Gastroesophageal sphincter (tissue), 4 donors: ENCODE measurements at places on chromosomes 16 and 17.

DNA sequence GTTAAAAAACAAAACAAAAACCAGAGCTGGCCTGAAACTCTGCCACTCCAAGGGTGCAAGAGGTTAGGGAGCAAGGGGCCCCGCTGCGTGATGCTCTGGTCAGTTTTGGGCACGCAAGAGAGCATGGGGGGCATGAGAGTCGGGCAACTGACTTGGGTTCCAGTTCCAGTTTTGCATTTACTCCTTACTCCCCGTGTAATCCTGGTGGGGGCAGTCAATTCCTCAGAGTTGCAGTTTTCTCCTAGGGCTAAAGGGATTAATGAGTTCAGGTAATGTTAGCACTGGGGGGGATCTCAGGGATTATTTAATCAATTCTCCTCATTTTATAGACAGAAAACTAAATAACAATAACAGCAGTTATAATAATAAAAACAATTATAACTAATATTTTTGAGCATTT lies 72.9 kb upstream of the PMFBP1 start:
- H3K36me3 ChIP-seq = no peaks in the 10 kb centered on the region
- H3K27ac ChIP-seq = no peak overlapping the region
- no peaks in the 10 kb centered on the region for H3K27me3 ChIP-seq
- ATAC-seq = no peak
- H3K4me1 ChIP-seq = no peaks in the 10 kb centered on the region

- H3K36me3 ChIP-seq = peaks cover 48% of the 10 kb centered on the region
- no peaks in the 10 kb centered on the region for H3K27me3 ChIP-seq
- H3K27ac ChIP-seq = no peak overlapping the region
- no peak for ATAC-seq
- no peaks in the 10 kb centered on the region for H3K4me1 ChIP-seq
- no peak overlapping the region for H3K4me3 ChIP-seq
Observed at GRCh38 chr17:32330147-32330546, 11.8 kb downstream of the C17orf75 start.

GRCh38 chr17:68326681-68327080 lies 35.4 kb downstream of the ARSG start:
- no peaks in the 10 kb centered on the region for H3K27me3 ChIP-seq
- no peak overlapping the region for H3K4me3 ChIP-seq
- no peak for ATAC-seq
- H3K4me1 ChIP-seq = no peaks in the 10 kb centered on the region
- no peak overlapping the region for H3K27ac ChIP-seq

GRCh38 chr16:50275428-50276325 lies 9.3 kb downstream of the ADCY7 start:
- no peaks in the 10 kb centered on the region for H3K4me1 ChIP-seq
- no peak for ATAC-seq
- H3K4me3 ChIP-seq = peak overlapping the region; percentile 34
- H3K27me3 ChIP-seq = no peaks in the 10 kb centered on the region
- no peaks in the 10 kb centered on the region for H3K36me3 ChIP-seq

DNA sequence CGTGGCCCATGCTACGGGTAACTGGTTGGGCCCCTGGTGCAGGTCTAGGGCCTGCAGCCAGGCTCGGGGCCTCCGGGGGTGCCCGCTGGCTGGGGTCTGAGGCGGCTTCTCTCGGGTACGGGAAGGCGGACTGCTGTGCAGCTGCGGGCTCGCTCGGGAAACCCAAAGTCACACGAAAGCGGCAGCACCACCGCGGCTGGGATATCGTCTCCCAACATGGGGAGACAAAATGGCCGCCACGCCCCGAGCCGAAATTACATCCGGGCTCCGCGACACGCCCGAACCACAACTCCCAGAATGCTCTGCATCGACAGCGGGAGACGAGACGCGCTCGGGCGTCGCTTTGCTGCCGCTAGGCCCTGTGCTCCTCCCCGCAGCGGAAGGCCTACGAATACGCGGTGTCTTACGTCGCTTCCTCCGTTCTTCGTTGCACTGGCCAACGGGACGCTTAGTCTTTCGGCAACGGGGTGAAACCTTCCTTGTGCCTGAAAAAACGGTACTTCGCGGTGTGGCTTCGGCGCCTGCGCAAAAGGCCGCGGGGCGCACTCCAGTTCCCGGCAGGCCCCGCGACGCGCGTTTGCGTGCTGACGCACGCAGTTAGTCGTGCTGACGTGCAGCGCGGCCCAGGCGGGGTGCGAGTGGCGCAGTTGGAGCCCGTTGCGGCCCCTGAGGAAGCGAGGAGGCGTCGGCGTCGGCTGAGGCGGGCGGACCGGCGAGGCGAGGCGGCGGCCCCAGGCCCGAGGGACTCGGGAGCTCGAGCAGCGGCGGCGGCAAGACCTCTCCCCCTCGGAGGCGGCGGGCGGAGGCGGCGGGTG lies at the start of gene SRRM2:
Gene SRRM2, plus strand, starts transcription at position 604 of the 815 bp plus-strand sequence. CDS start 3,727 bp downstream, outside the sequence.
- no peaks in the 10 kb centered on the region for H3K27me3 ChIP-seq
- H3K4me3 ChIP-seq = peak within 1 kb of the TSS; percentile 89
- ATAC-seq = peak; percentile 98
- no peaks in the 10 kb centered on the region for H3K4me1 ChIP-seq
- H3K27ac ChIP-seq = peak within 1 kb of the TSS; percentile 96

DNA sequence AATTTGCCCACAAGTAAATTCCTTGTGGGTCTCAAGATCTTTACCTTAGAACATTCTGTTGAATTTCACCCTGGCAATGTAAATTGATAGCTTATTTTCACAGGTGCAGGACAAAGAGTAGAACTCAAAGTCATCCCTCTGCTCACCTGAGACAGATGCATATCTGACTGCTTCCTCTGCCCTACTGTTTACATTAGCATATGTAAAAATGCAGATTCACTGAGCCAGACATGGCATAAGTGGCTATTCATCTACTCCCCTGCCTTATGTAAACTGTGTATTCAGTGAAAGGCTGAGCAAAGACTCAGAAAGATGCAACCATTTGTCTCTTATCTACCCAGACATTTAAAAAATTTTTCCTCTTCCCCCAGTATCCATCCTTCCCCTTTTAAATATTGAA lies 22.3 kb upstream of the MILR1 start:
- no peak overlapping the region for H3K27ac ChIP-seq
- H3K36me3 ChIP-seq = no peaks in the 10 kb centered on the region
- no peak for ATAC-seq
- H3K4me1 ChIP-seq = no peaks in the 10 kb centered on the region
- peaks cover 22% of the 10 kb centered on the region for H3K27me3 ChIP-seq

- no peaks in the 10 kb centered on the region for H3K27me3 ChIP-seq
- peak; percentile 41 for ATAC-seq
- peak overlapping the region; percentile 98 for H3K27ac ChIP-seq
- H3K36me3 ChIP-seq = peaks cover 6% of the 10 kb centered on the region
- peaks cover 58% of the 10 kb centered on the region for H3K4me1 ChIP-seq
Observed at GRCh38 chr17:42677921-42678781, 1.4 kb upstream of the PLEKHH3 start.

DNA sequence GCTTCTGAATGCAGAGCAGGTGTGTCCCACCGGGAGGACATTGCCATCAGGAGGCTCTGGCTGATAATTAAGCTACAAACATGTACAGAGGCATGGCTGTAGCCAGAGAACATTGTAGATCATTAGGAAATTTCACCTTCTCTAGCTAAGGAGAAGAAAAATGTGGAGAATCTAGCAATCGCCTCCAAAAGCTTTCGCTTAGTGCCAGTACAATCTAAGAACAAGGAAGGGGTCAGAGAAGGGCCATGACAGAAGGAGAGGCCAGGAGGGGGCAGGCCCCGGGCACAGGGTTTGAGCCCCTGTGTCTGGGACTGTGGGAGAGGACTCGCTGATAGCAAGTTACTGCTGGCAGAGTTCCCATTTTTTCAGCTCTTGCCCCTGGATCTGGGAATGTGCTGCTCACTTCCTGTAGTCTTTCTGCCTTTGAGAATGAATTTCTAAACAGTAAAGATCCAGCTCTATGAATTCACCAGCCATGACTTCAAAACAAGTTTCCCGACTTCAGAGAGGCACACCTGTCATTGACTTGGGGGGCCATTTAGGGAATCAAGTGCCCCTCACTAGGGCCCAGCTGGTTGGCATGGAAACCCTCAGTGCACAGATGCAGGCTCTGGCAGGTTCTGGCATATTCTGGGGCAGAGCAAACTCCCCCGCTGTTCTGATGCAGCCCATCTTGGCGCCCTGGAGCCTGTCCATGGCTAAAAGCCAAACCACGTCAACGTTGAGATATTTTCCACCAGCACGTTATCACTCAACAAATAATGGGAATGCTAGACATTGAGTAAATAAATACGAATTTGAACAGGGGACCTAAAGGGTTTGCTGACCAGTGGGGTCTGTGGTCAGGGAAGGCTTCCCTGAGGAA lies 59.5 kb upstream of the CACNG4 start:
- no peak for ATAC-seq
- peaks cover 4% of the 10 kb centered on the region for H3K27me3 ChIP-seq

GRCh38 chr16:17724242-17724898 lies 253.6 kb upstream of the XYLT1 start:
- peaks cover 20% of the 10 kb centered on the region for H3K4me1 ChIP-seq
- no peaks in the 10 kb centered on the region for H3K27me3 ChIP-seq
- ATAC-seq = no peak
- no peaks in the 10 kb centered on the region for H3K36me3 ChIP-seq
- H3K27ac ChIP-seq = peak overlapping the region; percentile 25

- no peak for ATAC-seq
- H3K27me3 ChIP-seq = peaks cover 61% of the 10 kb centered on the region
- no peaks in the 10 kb centered on the region for H3K36me3 ChIP-seq
- H3K4me3 ChIP-seq = no peak overlapping the region
Observed at GRCh38 chr16:804193-805048, 3.9 kb upstream of the GNG13 start.

- peak overlapping the region; percentile 94 for H3K27ac ChIP-seq
- H3K27me3 ChIP-seq = no peaks in the 10 kb centered on the region
- H3K4me3 ChIP-seq = peak overlapping the region; percentile 94
- H3K4me1 ChIP-seq = peaks cover 6% of the 10 kb centered on the region
- ATAC-seq = peak; percentile 51
- peaks cover under 1% of the 10 kb centered on the region for H3K36me3 ChIP-seq
Observed at GRCh38 chr16:22206842-22207714, 1.0 kb downstream of the EEF2K start.

GRCh38 chr16:67675579-67675935 lies 8.9 kb downstream of the C16orf86 start:
- ATAC-seq = no peak
- H3K4me1 ChIP-seq = no peaks in the 10 kb centered on the region
- H3K27ac ChIP-seq = no peak overlapping the region

GRCh38 chr17:13919818-13920217 lies 149.5 kb upstream of the COX10 start:
- H3K27me3 ChIP-seq = no peaks in the 10 kb centered on the region
- no peak overlapping the region for H3K27ac ChIP-seq
- no peak for ATAC-seq

DNA sequence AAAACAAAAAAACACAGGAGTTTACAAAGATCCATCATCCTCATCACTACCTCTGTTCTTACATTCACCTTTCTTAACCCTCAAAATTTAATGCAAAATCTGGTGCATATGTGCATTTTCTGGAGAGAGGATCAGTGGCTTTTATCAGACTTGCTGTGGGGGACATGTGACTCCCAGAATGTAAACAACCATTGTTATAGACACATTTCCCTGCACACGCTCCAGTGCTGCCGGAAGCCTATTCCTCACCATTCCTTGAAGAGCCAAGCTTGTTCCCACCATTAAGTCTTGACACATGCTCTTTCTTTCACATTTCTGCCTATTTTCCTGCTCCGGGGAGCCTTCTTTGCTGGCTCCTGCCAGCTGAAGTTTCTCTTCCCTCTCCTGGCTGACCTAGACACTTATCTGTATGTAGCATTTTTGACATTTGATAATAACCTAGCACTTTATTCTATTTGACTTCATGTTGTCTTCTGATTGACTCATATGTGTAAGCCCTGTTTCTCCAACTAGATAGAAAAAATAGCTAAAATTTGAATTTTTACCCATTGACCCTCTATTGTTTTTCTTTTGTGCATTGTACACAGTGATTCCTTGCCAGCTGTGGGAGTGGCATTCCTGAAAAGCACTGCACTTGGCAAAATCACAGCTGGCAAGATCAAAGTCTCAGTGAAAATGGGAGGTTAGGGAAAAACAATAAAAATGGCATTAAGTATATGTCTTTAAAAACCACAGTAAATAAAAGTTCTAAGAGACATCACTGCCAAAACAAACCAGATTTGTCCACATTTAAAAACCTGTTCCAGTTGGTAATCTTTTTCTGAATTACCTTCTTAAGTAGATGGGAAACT lies 76.8 kb upstream of the CIBAR2 start:
- no peak for ATAC-seq
- peaks cover 8% of the 10 kb centered on the region for H3K36me3 ChIP-seq
- no peaks in the 10 kb centered on the region for H3K27me3 ChIP-seq
- H3K27ac ChIP-seq = no peak overlapping the region

DNA sequence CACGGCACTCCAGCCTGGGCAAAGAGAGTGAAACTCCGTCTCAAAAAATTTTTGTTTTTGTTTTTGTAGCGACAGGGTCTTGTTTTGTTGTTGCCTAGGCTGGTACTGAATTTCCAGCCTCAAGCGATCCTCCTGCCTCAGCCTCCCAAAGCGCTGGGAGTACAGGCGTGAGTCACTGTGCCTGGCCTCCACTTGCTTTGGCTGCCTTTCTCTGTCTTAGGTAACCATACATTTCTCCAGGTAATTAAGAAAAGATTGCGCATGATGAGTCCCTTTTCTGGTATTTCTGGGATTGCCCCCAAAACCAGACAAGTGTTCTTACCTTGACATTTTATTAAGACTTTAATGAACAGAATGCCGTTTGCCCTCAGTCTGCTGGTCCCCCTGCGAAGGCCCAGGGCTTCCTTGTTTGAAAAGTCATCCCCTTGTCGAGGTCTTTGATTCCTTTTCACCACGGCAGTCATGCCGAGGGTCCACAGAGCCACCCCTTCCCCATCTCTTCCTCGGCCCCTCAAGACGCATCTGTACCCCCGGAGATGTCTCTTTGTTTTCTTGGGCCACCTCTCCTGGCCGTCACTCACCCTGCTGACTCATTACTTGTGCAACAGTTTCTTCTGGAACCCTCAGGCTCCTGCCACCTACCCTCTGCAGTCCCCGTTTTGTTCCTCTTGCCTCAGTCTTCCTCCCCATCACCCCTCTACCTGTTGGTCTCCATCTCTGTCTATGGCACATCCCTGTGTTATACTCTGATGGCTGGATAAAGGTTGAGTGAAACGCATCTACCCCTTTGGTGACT lies 151.0 kb downstream of the SEC14L1 start:
- no peaks in the 10 kb centered on the region for H3K36me3 ChIP-seq
- H3K4me1 ChIP-seq = no peaks in the 10 kb centered on the region
- H3K27me3 ChIP-seq = no peaks in the 10 kb centered on the region
- H3K4me3 ChIP-seq = no peak overlapping the region
- no peak for ATAC-seq

DNA sequence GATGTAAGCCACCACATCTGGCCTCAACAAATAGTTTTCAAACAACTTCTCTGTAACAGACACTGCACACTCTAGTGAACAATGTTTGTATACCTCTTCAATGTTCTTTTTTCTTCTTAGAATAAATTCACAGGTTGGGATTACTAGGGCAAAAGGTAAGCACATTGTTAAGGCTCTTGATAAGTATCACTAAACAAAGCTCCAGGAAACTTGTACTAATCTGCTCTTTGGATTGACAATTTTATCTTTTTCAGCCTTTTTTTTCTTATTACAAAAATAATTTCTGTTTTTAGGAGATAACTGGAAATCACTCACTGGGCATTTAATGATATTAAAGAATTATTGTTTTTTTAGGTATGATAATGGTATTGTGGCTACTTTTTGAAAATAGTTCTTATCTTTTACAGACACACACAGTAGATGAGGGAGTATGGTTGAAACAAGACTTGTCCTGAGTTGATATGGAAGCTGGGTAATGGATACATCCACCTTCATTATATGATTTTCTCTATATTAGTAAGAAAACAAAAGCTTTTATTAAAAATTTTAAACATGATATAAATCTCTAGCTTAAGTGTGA lies 7.7 kb upstream of the MPRIP start:
- H3K27ac ChIP-seq = no peak overlapping the region
- H3K4me3 ChIP-seq = no peak overlapping the region
- no peak for ATAC-seq
- H3K4me1 ChIP-seq = peaks cover 11% of the 10 kb centered on the region
- no peaks in the 10 kb centered on the region for H3K27me3 ChIP-seq
